Small intestine (tissue), 16 donors: ENCODE measurements at places on chromosomes 12 and 14.

DNA sequence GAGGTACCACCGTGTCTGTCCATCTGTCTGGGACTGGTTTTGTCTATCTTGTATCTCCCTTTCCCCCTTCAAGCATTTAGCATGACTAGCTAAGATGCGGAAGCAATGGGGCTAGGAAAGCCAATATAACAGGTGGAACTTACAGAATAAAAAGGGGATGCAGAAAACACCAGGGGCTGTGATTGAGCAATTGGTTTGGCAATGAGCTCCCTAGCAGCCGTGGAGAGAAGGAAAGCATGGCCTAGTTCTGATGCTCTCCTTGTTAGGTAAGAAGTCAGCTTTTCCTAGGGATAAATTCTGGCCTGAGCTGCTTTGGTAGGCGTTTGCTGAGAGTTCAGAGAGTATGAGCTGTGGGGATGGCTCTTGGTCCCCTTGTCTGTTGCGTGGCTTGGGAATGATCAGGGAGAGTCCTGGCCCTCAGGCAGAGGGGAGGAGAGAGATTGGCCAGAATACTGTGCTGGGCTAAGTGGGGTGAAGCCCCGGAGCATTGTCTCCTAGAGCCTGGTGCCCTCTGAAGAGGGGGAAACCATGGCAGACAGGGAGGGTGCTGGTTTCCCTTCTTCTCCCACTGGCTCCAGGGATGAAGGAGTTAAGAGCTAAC is 7.1 kb downstream of the SETD1B start:
- DNase-seq, result no peak

- no peak for DNase-seq
Observed at GRCh38 chr12:131867471-131867870, 27.0 kb upstream of the ULK1 start.

GRCh38 chr12:124388038-124388671 is 93.3 kb downstream of the RFLNA start:
- no peak for DNase-seq

DNA sequence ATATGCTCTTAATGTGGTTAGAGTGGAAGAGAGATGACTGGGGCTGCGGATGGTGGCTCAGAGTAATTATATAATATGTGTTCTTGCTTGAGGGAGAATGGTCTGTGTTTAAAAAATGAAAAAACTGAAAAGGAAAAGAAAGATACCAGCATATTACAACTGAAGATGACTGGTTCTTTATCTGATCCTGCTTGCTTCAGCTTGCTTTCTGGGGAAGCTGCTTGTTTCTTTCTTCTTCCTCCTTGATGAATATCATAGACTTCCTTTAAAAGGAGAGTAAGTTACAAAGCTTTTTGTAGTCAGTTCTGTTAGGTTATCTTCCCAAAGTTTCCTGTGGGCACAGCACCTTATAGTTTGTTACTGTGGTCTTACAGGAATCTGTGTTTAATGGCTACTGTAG is 210.9 kb downstream of the ERC1 start:
- DNase-seq, result no peak

DNA sequence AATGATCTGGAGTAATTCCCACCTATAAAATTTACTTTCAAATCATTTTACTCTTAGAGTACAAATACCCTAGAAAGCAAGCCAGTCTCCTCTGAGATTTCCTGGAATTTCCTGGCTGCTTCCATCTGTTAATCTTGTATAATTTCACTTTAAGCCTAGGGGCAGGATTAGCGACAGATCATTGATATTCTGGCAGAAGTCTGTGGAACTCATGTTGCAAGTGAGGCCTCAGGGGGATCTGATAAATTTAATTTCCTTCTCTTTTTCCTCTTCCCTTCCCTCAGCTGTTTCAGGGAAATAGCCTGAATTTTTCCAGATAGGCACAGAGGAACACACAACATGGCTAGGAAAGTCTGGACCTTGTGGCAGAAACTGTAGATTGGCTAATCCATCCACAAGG is 5.9 kb upstream of the KRT6A start:
- DNase-seq, result no peak

GRCh38 chr14:65106316-65106715 is 4.0 kb upstream of the MAX start:
- DNase-seq, result no peak

GRCh38 chr12:91394903-91395302 is 212.3 kb upstream of the DCN start:
- DNase-seq, result peak; percentile 76

GRCh38 chr12:12088761-12089160 is 18.0 kb downstream of the BCL2L14 start:
- no peak for DNase-seq

DNA sequence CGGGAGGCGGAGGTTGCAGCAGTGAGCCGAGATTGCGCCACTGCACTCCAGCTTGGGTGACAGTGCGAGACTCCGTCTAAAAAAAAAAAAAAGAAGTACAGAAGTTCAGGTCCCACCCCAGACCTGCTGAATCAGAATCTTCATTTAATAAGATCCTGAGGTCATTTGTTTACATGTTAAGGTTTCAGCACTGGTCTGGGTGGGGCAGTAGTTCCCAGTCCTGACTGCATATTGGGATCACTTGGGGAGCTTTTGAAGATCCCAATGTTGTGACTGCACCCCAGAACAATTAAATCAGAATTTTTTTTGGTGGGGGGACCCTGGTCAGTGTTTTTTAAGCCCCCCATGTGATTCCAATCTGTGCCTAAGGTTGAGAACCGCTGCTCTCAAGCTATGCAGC is 11.7 kb upstream of the COL2A1 start:
- no peak for DNase-seq

DNA sequence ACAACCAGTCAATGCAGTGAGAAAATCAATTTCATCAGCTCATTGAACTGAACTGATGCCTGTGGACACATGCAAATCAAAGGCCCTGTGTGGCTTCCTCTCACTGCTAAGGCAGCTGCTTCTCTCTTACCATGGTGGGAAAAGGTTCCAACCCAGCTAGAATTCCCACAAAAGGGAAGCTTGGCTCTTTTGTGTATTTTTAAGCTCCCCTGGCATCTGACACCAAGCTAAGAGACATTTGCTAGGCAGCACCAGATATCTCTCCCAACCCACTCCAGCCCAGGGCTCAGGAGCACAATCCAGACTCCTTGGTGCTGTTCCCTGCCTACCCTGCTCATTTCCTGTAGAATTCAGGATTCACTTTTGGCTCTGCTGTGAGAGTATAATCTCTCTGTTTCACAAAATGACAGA is 129.6 kb downstream of the GXYLT1 start:
- no peak for DNase-seq

- DNase-seq, result no peak
Observed at GRCh38 chr12:4250691-4251090, 22.9 kb upstream of the CCND2 start.

GRCh38 chr14:81450100-81450531 is 50.0 kb upstream of the STON2 start:
- DNase-seq, result no peak

- peak; percentile 37 for DNase-seq
Observed at GRCh38 chr12:91098941-91099340, 12.4 kb downstream of the LUM start.

DNA sequence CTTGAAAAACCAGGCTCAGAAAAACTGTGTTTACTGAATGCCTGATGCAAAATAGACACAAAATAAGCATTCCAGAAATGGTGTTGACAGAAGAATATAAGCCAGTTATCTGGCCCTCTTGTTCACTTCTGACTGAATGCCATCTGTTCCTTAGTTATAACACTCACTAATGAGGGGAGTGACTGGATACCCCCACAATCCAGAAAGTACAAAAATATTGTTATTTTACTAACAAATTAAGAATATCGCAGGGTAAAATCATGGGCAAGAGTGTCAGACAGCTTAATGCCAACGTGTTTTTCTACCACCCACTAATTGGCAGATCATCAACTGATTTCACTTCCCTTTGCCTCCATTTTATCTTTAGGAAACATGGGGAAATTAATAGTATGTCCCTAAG is 477.3 kb upstream of the FLRT2 start:
- no peak for DNase-seq

DNA sequence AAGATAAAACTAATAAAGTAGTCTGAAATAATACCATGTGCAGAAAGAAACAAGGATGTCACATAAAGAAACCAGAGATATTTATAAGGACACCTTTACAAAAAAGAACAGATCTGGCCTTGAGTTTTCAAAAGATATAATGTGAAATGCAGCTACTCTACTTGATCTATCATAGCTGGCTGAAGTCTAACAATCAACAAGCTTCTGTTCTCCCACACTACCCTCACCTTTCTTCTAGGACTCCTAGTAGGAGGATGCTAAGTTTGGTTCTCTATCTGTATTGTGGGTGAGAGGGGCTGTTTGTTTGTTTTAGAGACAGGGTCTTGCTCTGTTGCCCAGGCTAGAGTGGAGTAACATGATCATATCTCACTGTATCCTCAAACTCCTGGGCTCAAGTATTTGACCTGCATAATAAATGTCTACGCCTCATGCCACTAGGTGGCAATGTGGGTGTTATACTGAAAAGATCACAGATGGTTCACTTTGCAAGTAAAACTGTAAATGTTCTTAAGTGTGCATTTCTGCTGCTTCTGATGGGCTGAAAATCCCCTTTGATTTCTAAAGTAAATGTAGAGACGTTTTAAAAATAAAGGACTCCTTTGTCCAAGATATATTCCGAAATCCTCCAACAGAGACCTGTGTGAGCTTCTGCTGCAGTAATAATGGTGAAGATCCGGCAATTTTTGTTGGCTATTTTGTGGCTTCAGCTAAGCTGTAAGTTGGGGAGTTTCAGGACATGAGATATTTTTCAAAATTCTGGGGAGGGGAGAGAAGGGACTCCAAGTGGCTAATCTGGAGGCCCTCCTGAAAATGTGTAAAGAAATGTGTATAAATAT is 269.3 kb downstream of the DAD1 start:
- DNase-seq, result peak; percentile 71

DNA sequence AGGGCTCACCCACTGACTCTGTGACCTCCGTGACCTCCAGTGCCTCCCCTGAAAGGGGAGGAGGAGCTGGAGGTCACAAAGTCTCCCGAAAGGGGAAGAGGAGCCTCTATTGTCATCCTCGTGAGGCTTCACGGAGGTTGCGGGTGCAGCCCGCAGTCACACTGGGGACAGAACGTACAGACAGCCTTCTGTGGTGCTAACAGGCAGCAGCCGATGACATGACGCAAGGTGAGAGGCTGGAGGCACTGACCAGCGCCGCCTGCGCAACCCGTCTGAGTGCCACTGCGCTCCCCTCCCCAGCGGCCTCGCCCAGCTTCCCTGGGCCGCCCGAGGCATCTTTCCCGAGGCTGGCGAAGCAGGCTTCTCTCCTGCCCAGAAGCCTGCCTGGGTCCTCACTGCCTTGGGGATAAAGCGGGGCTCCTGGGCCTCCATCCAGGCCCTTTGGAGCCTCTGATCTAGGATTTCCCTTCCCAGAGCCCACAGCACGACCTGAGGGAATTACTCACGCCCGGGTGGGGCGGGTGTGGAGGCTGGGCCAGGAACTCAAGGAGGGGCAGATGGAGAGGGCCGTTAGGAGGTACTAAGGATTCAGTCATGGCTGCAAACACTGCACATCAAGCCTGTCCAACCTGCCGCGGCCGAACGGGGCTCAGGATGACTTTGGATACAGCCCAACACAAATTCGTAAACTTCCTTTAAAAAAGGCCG is 12.3 kb upstream of the LBHD2 start:
- no peak for DNase-seq

GRCh38 chr12:80053051-80053790 is 46.1 kb upstream of the OTOGL start:
- no peak for DNase-seq

DNA sequence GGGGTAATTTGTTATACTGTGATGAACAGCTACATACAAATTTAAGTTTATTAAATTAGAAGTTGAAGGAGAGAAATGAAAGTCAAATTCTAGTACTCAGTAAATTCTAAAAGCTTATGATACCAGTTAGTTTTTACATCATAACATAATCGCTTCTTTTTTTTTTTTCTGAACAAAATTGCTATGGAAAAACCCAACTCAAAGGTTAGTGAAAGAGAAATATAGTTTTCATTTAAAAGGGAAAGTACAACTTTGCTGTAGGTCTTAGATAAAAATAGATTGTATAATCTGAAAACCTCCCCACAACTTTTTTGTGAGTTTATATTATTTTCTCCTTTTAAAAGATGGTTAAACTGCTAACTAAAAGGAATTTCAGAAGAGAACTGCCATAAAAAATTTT is 53.7 kb upstream of the LRRK2 start:
- DNase-seq, result no peak

GRCh38 chr12:59593761-59594160 is 2.1 kb upstream of the SLC16A7 start:
- no peak for DNase-seq

DNA sequence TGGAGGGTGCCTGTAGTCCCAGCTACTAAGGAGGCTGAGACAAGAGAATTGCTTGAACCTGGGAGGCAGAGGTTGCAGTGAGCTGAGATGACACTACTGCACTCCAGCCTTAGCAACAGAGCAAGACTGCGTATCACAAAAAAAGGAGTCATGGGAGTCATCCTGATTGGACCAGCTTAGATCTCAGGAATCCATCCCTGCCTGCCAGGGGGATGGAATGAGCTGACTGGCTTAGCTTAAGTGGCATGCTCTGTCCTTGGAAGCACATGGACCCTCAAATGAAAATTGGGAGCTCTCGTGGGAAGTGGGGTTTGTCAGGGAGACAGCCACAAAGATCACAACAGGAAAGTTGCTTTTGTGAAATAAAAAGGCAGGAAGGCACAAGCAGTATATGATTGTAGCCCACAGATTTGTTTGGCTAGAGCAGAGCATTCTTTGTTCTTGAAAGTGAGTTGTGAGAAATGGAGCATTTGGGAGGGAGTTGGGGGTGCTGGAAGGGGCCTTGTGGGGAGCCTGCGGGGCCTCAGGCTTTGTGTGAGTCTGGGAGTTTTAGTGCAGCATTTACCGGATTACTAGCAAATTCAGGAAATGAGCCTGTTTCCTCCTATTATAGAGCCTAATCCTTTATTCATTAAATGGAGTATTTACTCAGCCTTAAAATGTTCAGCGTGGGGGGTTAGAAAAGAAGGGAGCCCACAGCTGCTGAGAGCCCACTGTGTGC is 30.7 kb downstream of the DGLUCY start:
- DNase-seq, result no peak

- no peak for DNase-seq
Observed at GRCh38 chr12:130398100-130398848, 60.6 kb downstream of the PIWIL1 start.

GRCh38 chr14:69204753-69205152 is 13.5 kb downstream of the EXD2 start:
- no peak for DNase-seq

DNA sequence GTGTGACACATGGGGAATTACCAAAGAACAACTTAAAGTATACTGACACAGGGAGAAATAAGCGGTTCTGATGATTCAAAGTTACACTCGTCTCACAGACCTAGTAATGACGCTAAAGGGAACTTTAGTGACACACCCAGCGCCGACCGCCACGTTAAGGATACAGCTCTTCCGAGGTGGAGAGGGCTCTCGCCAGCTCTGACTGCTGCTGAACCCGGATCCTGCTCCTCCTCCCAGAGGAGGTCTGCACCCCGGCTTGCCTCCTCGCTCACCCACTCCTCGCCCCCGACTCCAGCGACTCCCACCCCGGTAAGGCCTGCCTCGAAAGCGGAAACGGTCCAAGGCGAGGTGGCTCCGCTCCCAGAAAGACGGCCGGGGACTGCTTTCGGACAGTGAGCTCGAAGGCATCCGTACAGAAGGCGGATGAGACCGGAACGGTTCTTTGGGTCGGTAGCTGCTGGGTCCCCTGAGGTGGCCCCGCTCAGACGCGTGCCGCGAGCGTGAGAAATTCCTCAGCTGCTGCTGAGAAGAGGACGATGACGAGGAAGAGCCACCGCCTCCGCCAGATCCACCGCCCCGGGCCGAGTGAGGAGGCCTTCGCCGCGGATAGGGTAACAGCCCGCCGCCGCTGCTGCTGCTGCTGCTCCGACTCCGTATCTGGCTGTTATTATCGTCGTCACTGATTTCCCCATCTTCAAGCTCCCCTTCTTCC is 643 bp downstream of the ZFC3H1 start:
- DNase-seq, result peak; percentile 75

GRCh38 chr12:50188875-50189575 is 21.9 kb upstream of the CERS5 start:
- DNase-seq, result peak; percentile 68
